Retina (tissue), 1 donor: ENCODE measurements at places on chromosomes 3 and 15.

DNA sequence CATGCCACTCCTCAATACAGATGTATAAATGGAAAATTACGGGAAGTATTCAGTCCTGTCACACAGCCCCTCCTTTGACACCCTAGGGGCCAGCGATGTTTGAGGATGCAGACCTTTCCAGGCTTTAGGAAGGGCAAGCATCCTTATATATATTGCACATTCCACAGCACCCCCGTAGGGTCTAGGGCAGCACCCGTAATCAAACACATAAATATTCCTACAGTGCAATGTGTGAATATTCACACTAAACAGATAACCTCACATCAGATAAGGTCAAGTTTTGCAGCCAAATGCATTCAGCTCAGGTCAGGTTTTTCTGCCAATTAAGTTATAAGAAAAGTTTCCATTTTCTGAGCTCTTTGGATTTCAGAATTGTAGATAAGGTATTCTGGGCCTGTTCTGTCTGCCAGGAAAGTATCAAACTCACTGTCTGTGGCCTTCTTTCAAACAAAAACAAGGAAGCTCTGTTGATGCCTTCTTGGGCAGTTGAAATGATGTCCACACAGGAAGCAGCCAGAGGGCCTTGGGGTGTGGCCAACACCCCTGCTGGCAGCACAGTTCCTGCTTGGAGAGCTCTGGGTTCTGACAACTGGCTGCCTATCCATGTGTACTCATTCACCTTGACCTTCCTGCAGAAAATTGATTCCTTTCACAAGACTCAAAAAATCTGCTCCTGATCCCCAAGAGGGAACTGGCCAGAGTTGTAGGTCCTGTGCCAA, 427.0 kb downstream of the NTRK3 start:
- no peak for DNase-seq

- no peak for DNase-seq
Measured at GRCh38 chr15:61106889-61107288, 122.2 kb downstream of the RORA start.

DNA sequence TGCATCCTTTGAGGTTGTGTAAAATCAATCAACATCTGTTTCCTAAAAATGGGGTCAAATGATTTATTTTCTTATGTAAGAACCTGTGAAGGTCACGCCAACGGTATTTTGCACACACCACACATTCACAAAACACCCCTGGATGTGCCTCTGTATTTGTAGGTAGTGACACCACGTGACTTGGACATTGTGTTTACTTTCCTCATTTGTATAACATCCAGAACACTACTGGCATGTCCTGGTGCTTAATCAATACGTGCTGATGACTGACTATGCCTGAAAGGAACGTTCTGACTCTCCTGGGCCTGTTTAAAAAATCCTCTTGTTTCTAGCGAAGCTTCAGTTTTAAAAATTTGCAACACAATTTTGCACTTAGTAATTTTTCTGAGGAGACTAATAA, 3.4 kb upstream of the TAFA4 start:
- no peak for DNase-seq

GRCh38 chr3:64865839-64866570, 178.2 kb upstream of the ADAMTS9 start:
- no peak for DNase-seq

DNA sequence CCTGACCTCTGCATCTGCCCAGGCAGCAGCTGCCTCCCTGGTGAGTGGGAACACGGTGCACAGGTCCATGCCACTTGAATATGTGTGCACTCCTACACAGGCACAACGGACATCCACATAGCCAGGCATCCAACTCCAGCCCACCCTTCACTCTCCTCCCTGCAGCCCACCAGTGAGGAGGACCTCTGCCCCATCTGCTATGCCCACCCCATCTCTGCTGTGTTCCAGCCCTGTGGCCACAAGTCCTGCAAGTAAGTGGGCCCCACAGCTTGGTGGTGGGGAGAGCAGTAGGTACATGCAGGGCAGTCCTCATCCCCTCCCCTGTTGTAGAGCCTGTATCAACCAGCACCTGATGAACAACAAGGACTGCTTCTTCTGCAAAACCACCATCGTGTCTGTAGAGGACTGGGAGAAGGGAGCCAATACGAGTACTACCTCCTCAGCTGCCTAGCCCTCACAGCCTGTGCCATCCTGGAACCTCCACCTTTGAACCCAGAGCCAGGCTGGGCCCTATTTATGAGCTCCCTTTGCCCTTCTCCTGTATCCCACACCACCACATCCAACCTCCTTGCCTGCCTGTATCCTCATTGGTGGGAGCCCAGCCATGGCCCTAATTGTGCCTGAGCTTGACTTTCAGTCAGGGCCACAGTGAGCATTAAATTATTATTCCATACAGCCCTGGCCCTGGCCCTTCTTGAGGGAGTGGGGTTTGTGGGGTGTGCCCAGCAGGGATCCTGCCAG, 1.5 kb upstream of the AMIGO3 start:
- DNase-seq, result no peak
